MCF 10A (cell line): ENCODE measurements at places on chromosomes 12 and 14. TPM values are rescaled to one million over a fixed set of nuclear protein-coding genes. Genes with fewer than 3 reads are reported as not detected.

Gene GDF3
- not detected in 2 replicates for total RNA-seq

DNA sequence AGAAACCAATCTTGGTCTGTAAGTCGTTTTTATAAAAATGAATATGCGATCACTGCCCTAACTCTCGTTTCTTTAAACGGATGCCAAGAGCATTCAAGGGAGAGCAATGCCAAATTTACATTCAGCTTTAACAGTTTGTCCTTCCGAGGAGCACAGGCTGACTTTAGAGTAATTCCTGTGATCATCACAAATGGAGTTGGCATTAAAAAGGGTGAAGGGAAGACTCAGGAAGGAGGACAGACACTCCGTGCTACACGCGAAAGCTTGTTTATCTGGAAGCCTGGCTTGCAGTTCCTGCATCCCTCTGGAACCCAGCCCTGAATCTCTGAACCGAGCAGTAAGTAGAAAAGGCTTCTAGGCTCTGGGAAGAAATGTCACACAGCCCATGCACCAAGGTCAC, 78.4 kb downstream of the PAPOLA start:
- DNase-seq = no peak

DNA sequence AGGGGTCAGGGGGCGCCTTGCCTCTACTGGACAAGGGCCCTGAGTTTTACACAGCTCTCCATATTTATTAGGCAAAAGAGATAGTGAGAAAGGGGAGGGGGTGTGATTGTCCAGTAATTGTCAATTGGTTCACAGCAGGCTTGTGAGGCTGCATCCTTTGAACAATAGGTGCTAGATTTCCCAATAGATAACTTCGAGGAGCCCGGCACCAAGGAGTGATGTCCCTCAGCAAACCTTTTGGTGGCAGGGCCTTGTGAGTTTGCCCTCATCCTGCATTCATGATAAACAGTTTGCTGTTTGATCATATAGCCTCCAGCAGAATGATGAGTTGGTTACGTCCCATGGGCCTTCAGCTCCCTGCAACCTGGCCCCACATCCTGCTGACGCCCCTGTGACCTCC, 2.7 kb upstream of the PRIMA1 start:
- no peak for DNase-seq

- no peak for DNase-seq
Measured at GRCh38 chr12:6343518-6343917, 1.6 kb upstream of the TNFRSF1A start.

DNA sequence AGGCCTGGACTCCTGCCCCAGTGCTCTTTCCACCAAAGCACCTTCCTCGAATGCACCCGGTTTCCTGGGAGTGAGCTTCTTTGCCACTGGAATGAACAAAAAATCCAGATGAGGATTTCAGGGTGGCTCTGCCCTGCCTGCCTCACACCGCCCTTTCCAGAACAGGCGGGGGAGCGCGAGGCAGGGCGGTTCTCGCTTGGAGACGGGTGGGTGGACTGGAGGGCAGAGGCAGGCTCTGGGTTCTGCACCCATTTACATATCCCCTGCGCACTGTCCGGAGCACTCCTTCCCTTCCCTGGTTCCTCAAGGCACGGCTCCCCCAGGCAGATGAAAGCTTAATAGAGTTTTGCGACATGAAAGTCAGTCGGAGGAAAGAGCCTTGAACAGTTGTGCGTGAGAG, 69.7 kb upstream of the DLK1 start:
- DNase-seq = no peak
